ENCODE measurements at places on chromosomes 11 and 22.

DNA sequence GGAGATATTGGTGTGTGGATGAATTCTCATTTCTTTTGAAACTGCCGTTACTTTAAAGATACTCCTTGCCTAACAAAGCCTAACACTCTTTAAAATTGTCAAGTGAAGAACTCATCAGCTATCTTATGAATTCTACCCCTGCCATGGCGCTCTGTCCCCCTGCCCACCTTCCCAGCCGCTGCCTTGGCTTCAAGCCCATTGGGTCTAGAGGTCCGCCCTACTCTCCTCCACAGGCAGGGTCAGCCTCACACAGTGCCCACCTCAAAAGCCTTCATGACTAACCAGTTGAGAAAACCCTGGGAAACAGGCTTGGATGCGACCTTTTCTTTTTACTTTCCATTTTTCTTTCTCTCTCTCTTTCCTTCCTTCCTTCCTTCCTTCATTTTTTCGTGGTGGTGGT, 128.6 kb downstream of the RRAS2 start:
- no peak for DNase-seq

GRCh38 chr11:31943056-31943780, 132.1 kb upstream of the PAX6 start:
- DNase-seq, result no peak

DNA sequence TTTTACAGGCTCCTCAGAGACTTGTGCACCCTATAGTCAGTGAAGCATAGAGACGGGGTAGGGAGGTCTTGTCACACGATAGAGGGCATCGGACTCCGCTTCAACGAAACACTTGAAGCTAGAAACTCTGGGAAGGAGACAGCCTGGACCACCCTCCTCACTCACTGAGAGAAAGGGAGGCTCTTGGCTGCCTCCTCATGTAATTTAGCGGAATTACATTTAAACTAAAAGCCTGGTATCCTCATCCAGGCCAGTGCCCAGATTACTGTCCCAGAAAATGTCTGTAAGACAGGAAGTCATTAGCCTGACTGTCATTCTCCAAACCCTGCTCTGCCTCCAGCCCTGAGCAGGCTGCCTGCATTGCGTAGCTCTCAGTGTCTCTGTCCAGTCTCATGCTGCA, 36.0 kb downstream of the TTLL1 start:
- DNase-seq, result no peak

GRCh38 chr11:10716122-10716521, 22.6 kb upstream of the IRAG1 start:
- no peak for DNase-seq

DNA sequence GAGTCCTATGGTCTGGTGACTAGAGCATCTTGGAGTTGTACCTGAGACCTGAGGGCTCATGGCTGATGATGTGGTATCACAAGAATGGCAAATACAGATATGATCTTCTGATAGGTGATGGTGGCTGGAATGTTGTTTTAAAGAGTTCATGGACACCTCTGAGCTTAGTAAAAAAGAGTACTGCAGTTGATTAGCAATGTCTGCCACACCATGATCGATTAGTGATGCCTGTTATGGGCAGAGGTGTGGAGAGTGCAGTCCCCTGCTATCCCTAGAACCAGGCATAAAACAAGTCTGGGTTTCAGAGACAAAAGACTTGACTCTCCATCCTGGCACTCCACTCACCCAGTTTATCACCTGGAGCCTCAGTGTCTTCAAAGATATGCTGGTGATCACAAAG, 1.4 kb upstream of the BATF2 start:
- DNase-seq, result no peak

- no peak for DNase-seq
These were observed 9.8 kb downstream of the PICK1 start for GRCh38 chr22:38067028-38067415.

GRCh38 chr11:76617553-76618265, 52.8 kb downstream of the LRRC32 start:
- no peak for DNase-seq

All from T follicular helper cell (primary cell).